ENCODE measurements at places on chromosomes 16 and 17.

GRCh38 chr17:8122422-8122923 is 1.4 kb downstream of the HES7 start:
- DNase-seq = no peak

DNA sequence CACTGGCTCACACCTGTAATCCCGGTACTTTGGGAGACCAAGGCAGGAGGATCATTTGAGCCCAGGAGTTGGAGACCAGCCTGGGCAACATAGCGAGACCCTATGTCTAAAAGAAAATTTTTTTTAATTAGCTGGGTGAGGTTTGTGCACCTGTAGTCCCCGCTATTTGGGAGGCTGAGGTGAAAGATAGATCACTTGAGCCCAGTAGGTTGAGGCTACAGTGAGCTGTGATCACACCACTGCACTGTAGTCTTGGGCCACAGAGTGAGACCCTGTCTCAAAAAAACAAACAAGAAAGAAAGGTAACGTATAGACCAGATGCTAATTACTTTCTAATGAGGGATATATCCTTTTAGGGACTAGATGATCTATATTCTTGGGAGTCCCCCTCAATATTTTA is 8.1 kb downstream of the NOL11 start:
- no peak for DNase-seq

DNA sequence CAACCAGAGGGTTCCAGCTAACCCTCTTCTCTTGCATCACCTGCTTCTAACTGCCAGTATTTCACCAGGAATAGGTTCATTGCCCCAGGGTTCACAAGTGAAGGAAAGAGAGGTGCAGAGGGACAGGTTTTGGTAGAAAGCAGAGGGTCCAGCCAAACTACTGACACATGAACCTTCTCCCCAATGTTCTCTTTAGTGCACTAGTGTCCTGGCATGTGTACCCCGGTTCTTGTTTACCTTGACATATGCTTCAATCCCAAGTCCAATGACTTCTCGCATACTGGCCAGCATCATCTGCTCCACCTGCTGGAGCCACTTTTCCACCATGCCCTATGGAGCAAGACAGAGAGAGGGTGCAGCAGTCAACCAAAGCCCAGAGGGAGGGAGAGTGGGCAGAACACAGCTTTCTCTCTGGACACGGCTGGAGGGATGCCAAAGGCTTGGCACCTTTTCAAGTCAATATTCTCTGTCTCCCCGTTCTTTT is 90.6 kb downstream of the DNAH3 start:
- no peak for DNase-seq

DNA sequence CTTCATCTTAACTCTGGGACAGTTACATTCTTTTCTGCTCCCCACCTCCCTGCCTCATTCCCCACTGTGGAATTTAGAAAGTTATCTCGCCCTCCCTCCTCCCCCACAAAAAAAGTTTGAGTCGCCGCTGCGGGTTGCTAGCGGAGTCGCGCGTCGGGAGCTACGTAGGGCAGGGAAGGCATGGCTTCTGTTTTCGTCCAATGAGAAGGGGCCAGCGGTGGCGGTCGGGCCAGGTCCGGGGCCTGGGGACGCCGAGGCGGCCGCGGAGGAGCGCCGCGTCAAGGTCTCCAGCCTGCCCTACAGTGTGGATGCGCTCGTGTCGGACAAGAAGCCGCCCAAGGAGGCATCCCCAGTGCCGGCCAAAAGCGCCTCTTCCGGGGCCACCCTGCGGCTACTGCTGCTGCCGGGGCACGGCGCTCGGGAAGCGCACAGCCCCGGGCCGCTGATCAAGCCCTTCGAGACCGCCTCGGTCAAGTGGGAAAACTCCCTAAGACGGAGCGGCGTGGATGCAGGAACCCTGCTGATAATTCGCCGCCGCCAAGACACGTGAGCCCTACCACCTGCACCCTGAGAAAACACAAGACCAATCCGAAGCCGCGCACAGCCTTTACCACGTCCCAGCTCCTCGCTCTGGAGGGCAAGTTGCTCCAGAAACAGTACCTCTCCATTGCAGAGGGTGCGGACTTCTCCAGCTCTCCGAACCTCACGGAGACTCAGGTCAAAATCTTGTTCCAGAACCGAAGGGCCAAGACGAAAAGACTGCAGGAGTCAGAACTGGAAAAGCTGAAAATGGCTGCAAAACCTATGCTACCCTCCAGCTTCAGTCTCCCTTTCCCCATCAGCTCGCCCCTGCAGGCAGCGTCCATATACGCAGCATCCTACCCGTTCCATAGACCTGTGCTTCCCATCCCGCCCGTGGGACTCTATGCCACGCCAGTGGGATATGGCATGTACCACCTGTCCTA is 8.9 kb downstream of the OR4D1 start:
- DNase-seq = no peak

GRCh38 chr16:81442220-81442915 is 2.2 kb upstream of the CMIP start:
- no peak for DNase-seq

DNA sequence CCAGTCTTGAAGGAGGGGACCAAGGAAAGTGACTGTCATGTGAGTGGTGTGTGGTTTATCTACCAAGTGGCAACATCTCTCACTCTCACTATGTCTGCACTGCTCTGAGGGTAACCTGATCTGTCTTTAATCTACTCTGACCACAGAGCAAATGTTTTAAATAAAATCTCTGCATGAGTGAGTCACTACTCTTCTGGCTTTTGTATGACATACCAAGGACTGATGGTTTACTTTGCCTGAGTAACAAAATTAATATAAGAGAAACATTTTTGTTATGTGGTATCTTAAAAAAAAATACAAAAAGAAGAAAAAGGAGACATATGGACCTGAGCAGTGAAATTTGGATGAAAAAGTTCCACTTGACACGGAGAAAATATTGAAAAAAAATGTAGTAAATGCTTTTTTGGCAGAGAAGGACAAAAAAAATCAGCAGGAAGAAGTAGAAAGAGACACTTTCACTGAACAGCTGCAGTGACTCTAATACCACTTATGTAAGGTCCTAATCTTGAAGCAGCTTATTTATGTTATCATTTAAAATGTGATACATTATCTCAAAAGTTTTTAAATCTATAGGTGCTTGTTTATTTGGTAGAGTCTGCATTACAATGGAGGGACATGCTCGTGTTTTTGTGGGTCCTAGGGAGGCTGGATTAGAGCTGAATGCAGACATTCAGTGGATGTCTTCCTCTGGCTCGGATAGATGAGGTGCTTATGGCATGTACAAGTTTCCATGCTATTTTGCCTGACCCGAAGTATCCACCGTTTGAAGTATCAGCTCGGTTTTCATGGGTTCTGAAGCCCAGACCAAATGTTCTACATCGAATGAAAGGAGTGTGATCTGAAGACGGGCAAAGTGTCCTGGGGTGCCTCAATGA is 240.7 kb downstream of the MAP2K6 start:
- DNase-seq = no peak

DNA sequence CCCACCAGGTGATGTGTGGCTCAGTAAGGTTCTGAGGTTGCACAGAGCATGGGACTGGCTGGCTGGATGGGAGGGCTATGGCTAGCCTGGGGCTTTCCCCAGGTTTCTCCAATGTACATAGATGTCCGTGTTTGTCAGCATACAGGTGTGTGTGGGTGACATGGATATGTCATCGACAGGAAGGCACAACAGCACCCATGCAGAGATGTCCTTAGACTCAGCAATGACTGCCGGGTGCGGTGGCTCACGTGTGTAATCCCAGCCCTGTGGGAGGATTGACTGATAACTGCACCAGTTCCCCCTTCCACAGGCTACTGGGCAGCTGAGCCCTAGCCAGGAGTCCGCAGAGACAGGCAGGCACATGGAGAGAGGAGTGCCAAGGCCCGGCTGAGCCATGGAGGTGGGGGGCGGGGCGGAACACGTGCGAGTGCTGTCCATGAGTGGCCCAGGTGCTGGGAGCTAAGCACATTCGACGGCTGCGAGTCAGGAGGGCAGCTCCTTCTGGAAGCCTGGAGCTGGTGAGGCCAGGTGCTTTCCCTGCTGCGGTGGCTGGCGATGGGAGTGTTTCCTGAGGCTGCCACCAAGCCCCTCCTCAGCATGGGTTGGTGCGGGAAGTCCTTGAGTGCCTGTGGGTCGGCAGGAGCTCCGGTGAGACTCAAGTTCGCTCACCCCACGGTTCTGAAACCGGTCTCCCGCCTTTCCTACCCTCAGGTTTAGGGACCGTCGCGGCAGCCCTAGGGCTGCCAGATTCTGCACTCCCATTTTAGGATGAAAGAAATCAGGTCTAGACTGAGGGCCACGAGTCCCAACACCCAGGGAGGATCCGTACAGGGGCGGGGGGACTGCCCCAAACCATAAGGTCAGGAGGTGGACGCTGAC is 858 bp upstream of the ASPSCR1 start:
- DNase-seq = no peak

DNA sequence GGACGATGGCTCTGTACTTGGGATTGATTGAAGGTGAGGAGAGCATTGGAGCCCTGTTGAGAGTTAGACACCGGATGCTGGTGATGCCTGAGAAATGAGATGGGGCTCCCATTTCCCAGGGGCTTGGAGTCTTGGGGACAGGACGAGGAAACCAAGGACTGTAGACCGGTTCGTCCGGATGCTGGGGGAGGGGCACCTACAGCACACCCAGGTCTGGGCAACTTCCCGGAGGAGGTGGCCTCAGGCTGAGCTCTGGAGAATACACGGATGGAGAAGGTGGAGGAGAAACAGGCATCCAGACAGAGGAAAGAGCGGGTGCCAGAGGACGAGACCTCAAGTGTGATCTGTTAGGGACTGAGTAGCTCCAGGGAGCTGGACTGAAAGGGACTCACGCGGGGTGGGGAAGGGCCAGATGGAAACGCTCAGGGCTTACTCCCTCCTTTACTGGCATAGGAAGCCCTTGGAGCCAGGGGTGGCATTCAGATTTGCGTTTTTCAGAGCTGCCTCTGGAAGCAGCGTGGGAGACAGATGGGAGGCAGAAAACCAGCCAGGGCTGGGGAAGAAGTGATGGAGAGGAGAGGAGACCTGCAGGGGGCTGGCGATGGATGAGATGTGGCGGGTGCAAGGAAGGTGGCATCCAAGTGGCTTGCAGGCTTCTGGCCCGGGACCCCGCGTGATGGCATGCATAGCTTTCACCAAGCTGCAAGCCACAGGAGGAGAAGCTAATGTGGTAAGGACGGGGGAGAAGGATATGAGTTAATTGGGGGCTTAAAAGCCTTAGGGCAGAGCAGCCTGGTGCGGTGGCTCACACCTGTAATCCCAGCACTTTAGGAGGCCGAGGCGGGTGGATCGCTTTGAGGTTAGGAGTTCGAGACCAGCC is 8.3 kb downstream of the C1QTNF1 start:
- DNase-seq = no peak

DNA sequence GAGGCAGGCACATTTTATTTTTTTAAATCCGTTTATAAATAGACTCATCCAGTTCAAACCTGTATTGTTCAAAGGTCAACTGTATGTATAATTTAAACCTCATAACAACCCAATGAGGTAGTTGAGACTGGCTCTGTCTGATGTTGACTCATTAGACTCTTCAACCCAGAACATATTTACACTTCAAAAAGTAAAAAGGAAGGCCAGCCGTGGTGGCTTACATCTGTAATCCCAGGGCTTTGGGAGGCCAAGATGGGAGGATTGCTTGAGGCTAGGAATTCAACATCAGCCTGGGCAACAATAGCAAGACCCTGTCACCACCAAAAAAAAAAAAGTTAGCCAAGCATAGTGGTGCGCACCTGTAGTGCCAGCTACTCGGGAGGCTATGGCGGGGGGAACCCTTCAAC is 32.5 kb upstream of the DHRS7B start:
- no peak for DNase-seq

DNA sequence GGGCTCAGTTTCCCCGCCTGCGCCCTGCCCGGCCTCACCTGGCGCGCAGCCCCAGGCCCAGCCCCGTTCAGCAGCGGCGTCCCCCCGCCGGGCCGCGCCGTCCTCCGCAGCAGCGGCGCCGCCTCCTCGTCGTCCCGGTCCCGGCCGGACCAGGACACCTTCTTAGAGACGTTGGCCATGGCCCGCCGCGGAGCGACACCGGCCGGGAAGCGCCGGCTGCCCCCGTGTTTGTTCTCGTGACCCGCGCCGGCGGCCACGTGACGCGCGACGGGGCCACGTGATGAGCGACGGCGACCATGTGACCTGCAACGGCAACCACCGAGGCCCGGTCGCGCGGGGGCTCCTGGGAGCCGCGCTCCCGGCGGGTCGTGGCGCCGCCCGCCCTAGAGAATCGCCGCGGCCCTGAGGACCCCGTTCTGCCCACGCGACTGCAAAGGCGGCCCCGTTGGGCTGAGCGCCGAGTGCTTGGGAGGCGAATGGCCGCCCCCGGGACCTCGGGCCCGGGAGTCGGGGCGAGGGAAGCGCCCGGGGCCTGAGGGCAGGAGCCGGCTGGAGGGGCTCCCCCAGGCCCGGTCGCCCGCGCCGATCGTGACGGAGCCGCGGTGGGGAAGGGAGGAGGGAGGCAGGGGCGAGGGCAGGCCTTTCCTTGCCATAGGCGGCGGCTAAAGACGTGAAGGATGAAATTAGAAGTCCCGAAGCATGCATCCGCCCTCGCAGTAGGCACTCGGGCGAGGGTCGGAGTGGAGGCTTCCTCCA is at the start of gene CLCN7:
CLCN7 (minus strand) TSS at position 233 of the 756 bp plus-strand sequence; CDS start at position 179, 54 bp downstream.
- peak; percentile 98 for DNase-seq

Data from GM18507 (cell line).